Fibroblast of villous mesenchyme (primary cell): ENCODE measurements at places on chromosomes 11 and 22.

DNA sequence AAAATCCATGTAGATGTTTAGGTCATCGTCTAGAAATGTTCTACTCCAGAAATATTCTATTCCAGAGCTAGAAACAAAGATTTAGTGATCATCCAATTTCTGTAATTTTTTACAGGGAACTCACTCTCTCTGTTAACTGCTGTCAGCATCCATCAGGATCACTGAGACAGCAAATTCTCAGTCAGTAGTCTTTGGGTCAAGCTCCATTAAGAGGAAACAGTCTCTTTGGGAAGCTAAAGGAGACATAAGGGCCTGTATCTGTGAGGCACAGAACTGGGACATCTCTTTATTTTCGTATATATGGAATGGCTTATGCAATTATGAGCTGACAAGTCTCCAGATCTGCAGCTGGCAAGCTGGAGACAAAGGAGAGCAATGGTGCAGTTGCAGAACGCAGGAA lies 48.3 kb downstream of the PIK3C2A start:
- DNase-seq = no peak

DNA sequence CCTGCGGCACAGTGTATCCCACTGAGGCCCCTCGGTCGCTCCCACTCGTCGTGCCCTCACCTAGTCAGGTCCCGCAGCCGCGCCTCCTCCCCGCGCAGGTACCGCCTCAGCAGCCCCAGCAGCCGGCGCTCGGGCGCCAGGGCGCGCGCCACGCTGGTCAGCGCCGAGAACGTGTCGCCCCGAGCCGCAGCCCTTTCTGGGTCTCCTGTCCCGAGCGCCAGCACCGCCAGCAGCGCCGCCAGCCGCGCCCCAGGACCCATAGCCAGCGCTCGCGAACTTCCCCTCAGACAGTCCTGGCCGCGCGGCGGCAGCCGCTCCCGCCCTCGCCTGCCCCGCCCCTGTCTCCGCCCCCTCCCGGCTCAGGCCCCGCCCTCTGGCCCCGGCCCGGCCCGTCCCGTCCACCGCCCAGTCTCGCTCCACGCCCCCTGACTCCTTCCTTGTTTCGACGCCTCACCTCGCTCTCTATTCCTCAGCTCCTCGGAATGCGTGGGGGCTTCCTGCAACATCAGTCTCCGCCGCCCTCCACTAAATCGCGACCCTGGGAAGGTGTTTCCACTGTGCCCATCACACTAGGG lies at the start of gene P4HA3:
Gene P4HA3, minus strand, starts transcription at position 289 of the 575 bp plus-strand sequence. Its CDS starts 29 bp downstream, at position 260.
- DNase-seq = peak; percentile 44

- no peak for DNase-seq
Observed at GRCh38 chr11:126265811-126266210, 2.9 kb downstream of the SRPRA start.

DNA sequence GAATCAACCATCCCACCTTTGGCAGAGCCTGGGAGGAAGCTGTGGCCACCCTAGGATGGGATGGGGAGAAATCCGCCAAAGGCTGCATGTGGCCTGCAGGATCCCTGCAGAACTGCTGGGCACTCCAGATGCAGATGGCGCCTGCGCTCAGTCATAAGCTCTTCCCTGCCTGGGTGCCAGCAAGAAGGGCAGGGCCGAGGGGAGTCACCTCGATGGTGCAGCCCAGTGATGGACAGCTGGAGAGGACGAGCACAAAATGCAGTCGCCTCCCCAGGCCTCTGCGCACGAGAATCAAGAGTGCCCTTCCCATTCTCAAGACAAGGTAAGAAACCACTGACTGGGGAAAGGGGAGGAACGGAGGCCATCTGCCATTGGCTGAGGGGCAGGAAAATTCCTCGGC lies 693.6 kb downstream of the TBC1D22A start:
- DNase-seq = no peak

GRCh38 chr11:125157953-125158680 lies 6.4 kb upstream of the PKNOX2 start:
- DNase-seq = no peak

DNA sequence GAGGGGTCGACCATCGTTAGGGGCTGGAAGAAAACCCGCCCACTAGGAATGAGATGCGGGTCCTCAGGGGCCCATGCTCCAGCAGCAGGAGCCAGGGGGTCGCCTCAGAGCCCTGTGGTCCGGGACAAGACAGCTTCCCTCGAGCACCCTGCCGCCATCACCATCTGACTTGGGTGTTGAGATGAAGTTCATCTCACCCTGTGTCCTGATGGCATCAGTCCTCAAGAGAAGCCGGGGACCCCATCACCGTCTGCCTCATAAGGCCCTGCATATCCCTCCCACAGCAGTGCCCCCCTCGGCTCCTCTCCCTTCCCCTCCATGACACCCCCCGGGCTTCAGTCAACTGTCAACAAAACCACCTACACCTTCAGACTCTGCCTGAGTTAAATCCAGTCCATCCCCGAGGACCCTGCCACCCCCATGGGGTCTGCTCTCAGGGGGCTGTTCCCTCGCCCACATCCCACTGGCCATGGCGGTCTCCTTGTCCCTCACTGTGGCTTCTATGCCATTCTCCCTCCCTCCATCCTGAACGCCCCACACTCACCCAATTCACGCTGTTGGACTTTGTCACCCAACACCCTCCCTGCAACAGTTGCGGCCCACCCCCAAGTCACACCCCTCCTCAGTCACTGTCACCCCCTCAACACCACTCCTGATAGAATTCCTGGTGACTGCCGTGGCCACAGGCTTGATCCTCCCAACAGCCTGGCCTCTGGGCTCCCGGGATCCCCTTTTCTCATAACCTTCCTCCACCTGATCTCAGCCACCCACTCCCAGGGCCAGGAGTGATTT lies 87.7 kb upstream of the RTL6 start:
- no peak for DNase-seq

DNA sequence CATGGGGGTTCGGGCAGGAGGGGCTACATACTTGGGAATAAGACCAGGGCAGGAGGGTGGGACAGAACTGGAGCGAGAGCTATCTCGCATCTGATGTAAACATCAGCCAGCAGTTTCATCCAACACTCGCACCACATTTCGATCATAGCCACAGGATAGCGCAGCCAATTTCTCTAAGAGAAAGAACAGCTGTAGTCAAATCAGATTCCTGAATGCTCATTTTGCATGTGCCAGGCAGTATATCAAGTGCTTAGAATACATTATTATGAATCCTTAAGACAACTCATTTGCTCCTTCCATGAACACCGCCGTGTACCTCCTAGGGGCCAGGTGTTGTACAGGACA lies 14.5 kb downstream of the DGCR2 start:
- no peak for DNase-seq
